ENCODE measurements at places on chromosomes 12 and 14. TPM values are rescaled to one million over a fixed set of nuclear protein-coding genes. Genes with fewer than 3 reads are reported as not detected.
A peak's percentile ranks its signal among the peaks of the same experiment; 100 is the strongest.

- DNase-seq: no peak
Measured at GRCh38 chr12:31346267-31346666, 20.3 kb upstream of the SINHCAF start.

GRCh38 chr14:50932592-50933495 is 11.4 kb downstream of the PYGL start:
- DNase-seq: no peak

DNA sequence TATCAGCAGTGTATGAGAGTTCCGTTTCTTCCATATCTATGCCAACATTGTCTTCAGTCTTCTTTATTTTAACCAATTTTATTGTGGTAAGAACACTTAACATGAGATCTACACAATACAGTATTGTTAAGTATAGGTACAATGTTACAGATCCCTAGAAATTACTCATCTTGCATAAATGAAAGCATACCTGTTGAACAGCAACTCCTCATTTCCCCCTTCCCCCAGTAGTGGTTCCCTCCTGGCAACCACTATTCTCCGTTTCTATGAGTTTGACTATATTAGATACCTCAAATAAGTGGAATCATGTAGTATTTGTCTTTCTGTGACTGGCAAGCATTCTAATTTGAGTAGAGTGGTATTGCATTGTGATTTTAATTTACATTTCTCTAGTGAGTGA is 150.5 kb downstream of the CRADD start:
- DNase-seq: no peak

DNA sequence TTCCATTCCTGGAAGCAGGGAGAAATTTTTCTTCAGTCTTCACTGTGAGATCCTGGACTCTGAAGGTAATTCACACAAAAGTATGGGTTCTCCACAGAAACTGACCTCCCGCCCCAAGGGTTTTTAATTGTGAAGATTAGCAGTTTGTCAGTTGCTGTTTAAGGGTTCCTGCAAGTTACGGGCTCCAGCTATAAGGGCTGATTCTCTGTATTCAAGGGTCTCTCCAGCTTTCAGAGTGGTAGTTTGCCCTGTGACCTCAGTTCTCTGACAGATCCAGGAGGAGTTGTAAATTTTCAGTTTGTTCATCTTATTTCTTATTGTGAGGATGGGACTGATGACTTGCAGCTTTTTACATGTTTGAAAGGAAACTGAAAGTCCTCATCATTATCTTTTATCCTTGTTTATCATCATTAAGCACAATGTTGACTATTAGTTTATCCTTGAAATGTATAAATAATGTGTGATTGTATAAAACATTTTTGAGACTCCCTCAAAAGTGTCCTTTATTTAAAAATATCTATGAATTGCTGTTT is 110.9 kb downstream of the SCAF11 start:
- DNase-seq: no peak

DNA sequence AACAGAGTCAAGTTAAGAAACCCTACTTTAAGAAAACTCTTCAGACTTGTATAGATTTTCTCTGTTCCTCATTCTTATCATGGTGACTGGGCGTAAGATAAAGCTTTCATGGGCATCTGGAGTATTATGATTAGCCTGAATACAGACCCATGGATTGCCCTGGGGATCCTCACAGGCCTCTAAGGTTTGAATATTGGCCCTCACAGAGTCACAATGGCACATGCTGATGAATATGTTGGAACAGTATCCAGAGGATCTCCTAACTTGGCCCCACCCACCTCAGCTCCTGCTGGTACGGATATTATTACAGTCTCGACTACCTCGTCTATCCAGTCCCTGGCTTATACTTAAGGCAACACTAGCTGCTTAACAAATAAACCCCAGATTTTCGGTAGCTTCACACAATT is 8.1 kb downstream of the OSBPL8 start:
- no peak for DNase-seq

DNA sequence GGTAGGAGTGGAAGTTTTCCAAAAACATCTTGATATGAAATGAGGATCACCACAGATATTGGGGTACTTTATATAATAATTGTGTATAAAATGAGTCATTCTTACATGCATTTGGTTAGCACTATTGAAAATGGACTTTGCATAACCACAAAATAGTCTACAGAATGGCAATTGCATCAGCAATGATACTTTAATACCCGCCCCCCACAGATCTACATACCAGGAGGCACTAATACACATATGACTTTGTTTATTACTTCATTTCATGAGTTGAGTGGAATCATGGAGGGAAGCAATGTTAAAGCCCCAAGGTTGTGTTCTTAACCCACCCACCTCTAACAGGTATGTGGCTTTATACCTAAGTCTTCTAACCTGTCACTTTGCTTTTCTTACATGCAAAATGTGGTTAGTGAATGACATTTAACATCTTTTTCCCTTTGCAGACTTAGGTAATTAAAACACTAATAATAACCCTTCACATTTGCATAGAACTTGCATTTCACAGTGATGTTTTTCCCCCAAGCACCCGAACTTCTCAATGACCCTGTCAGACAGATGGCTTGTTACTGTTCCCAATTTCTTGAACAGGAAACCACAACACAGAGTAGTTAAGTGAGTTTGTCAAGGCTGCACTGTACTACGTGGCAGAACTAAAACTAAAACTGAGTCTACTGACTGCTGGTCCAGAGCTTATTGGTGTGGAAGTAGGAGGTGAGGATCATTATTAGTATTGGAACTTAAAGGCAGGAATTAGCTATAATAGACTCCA is 101.9 kb downstream of the NPAS3 start:
- no peak for DNase-seq

The IL22 gene
- total RNA-seq: not detected

DNA sequence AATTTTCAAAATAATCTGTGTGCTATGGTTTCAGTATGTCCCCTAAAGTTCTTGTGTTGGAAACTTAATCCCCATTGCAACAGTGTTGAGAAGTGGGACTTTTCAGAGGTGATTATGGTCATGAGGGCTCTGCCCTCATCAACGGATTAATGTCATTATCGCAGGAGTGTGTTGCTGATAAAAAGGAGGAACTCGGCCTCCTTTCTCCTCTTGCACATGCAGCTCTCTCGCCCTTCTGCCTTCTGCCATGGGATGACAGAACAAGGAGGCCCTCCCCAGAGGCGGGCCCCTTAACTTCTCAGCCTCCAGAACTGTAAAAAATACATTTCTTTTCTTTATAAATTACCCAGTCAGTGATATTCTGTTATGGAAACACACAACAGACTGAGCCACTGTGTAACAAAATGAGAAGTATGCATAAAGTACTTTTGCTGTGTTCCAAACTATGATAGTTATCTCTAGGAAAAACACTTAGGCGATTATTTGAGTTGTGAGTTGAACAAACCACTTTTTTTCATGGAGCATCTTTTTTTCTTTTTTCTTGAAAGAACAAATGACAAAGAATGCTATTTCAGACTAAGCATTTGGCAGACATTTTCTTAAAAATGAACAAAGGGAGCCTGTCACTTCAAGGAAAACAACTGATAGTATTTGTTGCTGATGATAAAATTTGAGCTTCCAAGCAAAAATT is 134.8 kb upstream of the FUT8 start:
- no peak for DNase-seq

The PAH gene
- total RNA-seq: not detected

- DNase-seq: peak; percentile 73
Measured at GRCh38 chr12:64178122-64178521, 44.0 kb downstream of the KICS2 start.

DNA sequence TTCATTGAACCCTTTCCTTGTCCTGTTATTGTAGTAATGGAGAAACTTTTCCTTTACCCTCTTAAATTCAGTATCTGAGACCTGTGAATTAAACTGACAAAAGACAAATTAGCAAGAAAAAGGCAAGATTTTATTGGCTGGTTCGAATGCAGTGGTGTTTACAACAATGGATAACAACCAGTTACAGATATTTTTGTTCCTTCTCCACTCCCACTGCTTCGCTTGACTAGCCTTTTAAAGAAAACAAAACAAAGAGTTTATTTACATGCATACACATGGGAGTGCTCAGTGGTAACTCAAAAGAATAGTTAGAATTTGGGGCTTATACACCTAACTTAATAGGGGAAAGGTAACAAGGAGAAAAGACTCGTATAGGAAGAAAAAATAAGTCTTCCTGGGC is 37.0 kb upstream of the HECTD1 start:
- DNase-seq: no peak

The SCN8A gene
- total RNA-seq: under 0.01 TPM

The LRRC74A gene
- not detected for total RNA-seq

DNA sequence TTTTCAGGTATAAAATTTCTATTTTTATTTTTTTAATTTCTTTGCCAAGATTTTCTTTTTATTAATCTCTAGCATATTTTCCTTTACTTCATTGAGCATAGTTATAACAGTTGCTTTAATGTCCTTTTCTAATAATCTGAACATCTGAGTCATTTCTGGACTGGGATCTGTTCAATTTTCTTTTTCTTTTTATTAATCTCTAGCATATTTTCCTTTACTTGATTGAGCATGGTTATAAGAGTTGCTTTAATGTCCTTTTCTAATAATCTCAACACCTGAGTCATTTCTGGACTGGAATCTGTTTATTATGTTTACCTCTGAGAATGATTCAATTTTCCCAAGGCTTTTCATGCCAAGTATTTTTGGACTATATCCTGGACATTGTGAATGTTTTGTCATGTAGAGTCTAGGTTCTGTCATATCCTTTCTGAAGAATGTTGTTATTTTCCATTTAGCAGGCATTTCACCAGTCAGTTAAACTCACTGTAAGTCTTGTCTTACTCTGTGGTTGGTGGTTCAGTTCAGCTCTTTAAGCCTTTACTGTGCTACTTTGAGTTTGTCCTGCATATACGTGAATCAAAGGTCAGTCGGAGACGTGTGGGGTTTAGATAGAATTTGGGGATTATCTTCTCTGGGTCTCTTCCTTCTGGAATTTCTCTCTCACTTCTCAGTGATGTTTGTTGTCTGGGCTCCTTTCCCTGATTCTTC is 20.3 kb downstream of the TTC6 start:
- peak; percentile 15 for DNase-seq

DNA sequence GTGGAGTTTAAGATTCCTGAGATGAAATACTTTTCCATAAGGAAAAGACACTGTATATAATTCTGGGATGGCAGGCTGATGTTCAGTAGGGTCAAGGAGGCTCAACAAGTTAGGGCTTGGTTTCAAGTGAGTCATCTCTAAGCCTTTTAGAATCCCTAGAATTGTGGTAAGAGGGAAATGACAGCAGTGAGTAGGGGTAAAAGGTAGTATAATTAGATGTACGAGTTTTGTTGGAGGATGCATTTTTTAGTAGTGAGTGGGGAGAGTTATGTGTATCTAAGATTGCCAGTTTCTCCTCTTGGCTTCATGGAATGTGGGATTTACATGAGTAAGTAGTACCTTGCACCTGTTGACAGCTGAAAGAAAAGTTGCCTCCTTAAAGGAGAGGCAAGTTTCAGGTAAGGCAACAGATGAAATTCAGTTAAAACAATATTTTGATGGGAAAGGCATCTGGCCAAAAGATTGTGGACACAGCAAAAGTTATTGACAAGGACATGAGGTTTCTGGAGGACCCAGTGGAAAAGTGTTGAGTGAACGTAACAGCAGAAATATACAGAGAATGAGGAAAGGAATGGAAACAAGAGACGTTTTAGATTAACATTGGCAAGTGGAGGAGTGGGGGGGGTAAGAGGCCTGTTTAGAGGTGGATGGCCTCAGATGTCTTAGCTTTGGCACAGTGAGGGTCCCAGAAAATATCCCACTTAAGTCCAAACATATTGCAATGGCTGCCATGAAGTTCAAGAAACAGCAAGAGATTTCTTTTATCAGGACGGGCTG is 21.8 kb downstream of the LMO3 start:
- DNase-seq: peak; percentile 99

The SHMT2 gene
- 413 TPM for total RNA-seq

DNA sequence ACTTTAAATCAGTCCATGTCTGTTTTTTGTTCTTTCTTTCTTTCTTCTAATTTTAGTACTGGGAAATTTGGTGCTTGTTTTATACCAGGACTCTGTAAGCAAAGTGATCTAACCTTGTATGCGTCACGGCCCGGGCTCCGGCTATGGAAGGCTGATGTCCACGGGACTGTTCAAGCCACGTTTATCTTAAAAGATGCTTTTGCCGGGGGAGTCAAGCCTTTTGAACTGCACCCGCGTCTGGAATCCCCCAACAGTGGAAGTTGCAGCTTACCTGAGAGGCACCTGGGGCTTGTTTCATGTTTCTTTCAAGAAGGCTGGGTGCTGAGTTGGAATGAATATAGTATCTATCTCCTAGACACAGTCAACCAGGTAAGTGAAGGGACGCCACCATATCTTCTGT is 62.2 kb downstream of the TECPR2 start:
- no peak for DNase-seq

The FAM181A gene
- not detected for total RNA-seq

The LMO3 gene
- 3.3 TPM for total RNA-seq

GRCh38 chr12:55420307-55420962 is 5.6 kb upstream of the OR6C76 start:
- no peak for DNase-seq

DNA sequence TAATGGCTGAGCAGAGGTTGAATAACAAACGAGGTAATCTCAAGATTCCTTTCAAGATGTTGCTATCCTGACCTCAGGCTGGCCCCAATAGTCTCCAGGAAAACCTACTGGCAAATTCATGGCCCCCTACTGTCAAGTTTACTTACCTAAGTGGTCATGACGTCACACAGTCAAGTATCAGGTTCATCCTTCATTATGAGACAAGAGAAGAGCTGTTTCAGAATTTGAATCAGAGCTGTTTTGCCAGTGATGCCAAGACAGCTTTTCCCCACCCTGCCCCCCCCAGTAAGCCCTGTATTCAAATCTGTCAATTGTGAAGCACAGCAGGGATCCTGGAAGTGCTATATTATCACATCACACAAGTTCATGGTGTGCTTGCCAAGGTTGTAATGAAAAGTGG is 509.6 kb downstream of the NOVA1 start:
- DNase-seq: no peak

The GPR162 gene
- total RNA-seq: not detected

Data from bronchial epithelial cell (primary cell).